NCI-H2171 (cell line): ENCODE measurements at places on chromosomes 16 and 17.

DNA sequence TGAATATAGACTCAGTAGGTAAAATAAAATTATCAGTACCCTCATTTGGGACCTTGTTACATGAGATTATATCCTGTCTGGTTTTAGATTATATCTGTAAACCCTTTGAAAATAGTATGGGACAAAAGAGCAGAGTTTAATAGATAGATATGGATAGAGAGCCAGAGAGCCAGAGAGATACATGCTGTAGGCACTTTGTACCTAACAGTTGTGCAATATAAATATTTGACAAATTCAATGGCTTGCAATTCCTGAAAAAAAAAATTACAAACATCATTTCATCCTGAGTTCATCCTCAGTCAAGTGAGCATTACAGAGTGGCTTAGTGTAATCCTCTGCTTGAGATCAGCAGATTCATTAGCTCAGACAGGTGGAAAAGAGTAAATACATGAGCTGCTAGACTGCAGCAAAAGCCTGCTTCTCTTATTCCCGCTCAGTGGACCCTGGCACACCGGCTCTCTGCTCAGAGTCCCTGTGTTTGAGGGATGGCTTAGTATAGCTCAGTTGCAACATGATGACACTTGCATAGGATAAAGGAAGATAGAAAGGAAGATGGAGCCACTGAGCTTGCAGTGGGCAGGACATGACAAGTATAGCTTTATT is 931.6 kb upstream of the GOT2 start:
- no peak for DNase-seq

DNA sequence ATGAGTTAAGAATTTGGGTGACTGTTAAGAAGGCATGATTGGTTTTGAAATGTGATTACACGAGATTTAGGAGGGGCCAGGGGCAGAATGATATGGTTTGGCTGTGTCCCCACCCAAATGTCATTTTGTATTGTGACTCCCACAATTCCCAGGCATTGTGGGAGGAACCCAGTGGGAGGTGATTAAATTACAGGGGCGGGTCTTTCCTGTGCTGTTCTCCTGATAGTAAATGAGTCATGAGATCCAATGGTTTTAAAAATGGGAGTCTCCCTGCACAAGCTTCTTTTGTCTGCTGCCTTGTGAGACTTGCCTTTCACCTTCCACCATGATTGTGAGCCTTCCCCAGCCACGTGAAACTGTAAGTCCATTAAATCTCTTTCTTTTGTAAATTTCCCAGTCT is 34.6 kb downstream of the TMEM100 start:
- DNase-seq, result no peak

- DNase-seq, result no peak
Measured at GRCh38 chr17:53264730-53265129, 558.0 kb upstream of the KIF2B start.

DNA sequence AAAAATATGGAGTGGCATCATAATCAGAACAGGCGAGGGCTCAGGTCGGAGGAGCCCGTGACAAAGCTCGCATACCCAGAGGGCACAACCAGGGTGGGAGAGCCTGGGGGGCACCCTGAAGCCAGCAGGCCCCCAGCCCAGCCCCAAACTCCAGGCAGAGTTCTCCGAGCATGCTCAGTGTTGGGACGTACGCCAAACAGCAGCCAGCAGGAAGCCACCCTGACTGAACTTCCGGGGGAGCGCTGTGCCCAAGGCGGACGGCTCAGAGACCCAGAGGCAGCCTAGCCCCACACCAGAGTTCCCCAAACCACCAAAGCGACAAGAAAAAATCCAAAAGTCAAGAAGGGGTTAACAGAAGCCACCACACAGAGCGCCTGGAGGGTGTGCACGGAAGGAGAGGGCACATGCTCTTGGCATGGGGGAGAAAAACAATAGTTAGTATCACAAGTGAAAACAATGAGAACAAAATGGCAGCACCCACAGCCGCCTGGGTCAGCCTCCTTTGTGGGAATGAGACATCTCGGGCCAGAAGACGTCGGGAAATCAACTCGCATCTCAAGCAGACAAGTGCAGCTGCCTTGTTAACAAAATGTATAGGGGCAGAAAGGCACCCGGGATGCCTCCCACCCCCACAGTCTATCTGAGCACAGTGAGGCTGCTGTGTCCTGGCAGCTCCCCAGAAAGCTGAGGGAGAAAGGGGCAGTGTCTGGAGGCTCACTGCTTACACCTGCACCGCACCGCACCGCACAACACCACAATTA is 11.9 kb downstream of the EXOC7 start:
- no peak for DNase-seq

DNA sequence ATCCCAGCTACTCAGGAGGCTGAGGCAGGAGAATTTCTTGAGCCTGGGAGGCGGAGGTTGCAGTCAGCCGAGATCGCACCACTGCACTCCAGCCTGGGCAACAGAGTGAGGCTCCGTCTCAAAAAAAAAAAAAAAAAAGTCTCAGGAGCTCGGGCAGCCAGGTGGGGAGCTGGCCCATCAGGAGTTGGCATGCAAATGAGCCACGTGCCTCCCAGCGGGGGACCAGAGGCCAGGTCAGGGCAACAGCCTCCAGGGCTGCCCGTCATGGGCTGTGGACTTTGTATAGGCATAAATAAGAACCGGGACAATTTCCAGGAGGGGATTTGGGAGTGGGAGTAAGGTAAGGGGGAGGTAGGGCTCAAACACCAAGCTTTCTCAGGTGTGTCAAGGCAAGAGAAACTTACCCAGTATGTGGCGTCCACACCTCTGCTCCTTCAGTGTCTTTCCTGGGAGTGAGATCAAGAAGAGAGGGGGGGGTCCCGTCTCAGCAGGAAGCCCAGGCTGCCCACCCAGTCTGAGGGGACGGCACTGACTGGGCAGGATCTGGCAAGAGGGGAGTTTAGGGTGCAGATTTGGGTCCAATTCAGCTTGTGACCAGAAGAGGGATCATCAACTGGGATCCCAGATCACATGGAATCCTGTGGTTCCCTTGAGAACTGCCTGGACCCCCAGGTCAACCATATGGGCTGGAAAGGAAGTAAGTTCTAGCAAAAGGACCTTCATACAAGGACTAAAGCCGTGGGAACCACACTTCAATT is 22.3 kb upstream of the G6PC1 start:
- no peak for DNase-seq

DNA sequence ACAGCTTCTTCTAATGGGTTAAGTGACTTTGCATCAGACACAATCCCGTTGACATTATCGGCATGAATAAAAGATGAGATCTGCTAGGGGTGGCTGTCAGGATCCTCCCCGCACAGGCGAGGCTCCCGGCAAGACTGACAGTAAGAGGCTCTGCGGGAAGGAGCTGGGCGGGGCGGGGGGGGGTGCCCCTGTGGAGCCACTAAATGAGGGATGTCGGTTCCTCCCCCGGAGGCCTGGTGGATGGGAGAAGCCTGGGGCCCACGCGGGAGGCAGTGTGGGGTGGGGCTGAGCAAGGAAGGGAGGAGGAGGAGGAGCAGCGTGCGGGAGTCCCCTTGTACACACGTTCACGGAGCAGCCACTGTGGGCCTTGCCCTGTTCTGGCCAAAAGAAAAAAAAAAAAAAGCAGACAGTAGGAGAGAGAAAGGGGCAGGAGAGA is 190.9 kb upstream of the GSE1 start:
- DNase-seq, result no peak

DNA sequence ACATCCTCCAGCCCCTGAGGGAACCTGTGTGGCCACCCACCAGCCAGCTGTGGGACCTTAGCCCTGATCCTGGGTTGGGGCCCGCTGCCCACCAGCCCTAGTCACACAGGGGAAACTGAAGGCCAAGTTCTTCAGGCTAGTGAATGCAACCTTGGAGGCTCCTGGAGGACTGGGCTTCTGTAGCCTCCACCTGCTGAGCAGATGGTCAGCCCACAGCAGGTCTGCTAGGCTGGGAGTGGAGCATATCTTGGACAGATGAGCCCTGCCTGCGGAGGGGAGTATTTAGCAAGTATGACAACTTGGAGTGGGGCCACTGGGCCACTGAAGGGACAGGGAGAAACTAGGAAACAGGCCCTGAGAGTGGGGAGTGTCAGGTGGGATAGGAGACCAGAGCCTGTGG is 4.1 kb downstream of the DPEP3 start:
- no peak for DNase-seq
